Endothelial cell (in vitro differentiated cells): ENCODE measurements at places on chromosomes 12 and 14.

DNA sequence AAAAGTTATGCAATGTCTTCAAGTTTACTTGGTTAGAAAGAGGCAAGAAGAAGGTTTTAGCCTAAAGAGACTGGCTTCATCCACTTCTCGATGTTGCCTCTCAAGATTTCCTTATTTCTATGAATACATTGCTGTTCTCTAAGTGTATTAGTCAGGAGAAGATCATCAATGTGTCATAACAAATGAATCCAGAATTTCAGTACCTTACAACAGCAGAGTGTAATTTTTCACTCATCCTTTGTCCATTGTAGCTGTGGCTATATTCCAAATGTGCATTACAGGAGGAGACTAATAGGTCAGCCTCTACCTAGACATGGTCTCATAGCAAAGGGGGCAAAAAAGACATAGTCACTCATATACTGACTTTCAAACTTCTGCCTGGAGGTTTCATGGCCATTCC lies 579.1 kb downstream of the PRKD1 start:
- DNase-seq, result no peak

DNA sequence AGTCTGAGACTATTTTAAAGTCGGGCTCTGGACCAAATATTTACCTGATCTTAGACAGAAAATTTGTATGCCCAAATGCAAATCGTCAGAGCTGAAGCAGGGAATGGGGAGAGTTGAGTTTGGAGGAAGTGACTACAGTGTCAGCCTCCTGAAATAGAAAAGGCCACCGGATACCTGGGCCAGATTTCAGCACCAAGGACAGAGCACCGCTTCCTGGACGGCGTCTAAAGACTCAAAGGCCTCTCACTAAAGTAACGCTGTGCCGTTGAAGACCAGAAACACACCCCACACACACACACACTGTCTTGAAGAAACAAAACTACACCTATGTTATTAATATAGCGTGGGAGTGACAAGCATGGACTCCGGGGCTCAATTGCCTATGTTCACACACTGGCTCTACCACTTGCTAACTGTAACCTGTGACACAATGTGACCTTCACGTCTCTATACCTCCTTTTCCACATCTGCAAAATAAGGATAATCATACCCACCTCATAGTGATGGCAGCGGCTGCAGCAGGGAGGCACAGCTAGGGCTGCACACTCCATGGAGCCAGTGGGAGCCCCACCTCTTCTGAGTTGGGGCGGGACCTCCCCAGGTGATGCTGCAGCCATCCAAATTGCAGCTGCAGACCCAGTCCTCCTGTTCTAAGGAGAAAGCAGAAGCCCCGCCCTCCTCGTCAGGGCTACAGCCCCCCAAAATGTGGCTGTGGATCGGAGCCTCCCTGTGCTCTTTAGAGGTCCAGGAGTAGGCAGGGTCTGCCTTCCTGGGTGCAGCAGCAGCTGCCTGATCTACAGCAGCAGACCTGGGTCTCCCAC lies 35.6 kb downstream of the KRT76 start:
- DNase-seq, result peak; percentile 80

GRCh38 chr12:25236626-25237025 lies 14.1 kb downstream of the KRAS start:
- DNase-seq, result no peak

GRCh38 chr12:129964300-129964699 lies 60.5 kb upstream of the TMEM132D start:
- no peak for DNase-seq

- DNase-seq, result no peak
These were observed 216.2 kb upstream of the KRR1 start for GRCh38 chr12:75727577-75727976.

GRCh38 chr12:105921055-105921454 lies 217.7 kb downstream of the NUAK1 start:
- DNase-seq, result no peak

DNA sequence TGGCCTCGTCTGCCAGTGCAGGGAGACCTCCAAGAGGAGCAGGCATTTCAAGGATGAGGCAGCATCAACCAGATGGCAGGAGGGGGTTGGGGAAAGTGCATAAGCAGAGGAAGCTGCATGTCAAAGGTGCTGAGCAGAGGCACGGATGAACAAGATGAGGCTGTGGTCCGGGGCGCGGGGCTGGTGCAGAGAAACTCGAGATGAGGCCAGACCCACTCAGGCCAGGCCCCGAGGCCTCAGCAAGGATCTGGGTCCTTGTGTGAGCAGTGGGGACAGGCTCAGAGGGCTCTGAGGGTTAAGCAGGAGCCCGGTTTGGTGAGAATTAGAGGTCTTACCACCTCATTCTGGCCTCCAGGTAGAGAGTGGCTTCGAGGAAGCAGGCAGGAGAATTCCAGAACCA lies 98.8 kb downstream of the DICER1 start:
- no peak for DNase-seq

DNA sequence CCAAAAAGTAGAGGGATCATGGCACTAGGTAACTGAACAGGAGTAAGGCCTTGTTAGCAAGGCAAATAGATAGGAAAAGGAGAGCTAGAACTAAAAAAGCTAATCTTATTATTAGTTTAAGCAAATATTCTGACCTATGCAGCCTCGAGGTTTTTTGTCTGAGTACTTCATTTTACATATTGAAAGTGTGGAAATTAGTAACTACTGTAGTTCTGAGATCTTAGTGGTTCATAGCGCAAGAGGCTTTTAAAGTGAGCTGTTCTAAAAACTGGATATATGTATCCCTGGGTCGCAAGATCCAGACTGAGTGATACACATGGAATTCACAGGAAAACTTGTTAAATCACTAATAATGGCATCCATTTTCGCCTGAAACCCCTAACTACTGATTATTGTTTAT lies 411.0 kb upstream of the SOX5 start:
- no peak for DNase-seq

- no peak for DNase-seq
These were observed 6.0 kb upstream of the FBXO34 start for GRCh38 chr14:55265197-55265596.

GRCh38 chr12:123097561-123098084 lies 53.3 kb downstream of the PITPNM2 start:
- no peak for DNase-seq
